ENCODE measurements at places on chromosomes 16 and 17.

DNA sequence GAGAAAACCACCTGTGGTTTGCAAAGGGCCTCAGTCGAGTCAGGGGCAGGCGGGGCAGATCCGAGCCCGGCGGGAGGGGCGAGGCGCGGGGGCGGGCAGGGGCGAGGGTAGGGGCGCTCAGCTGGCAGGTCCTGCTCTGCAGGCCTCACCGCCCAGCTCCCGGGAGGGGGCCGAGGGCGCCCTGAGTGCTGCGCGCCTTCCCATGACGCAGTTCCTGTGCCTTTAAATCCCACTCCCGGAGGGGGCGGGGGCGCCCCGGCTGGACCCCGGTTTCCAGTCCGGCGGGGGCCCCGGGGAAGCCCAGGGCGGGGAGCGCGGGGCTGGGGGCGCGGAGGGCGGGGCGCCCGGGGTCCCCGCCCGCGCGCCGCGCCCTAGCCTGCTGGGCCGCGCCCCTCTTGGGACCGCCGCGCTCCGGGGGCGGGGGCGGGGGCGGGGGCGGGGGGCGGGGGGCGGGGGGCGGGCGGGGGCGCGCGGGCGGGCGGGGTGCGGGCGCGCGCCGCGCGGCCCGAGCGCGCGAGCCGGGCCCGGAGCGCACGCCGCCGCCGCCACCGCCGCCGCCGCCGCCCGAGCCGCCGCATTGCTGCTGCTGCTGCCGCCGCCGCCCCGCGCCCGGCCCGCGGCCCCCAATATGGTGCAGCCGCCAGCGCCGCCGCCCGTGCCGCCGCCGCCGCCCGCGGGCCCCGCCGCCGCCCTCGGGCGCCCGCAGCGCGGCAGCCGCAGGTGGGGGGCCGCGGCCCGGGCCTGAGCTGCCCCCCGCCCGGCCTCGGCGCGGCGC is at the start of gene JPH3:
Gene JPH3 (plus strand): TSS at position 508 of the 775 bp plus-strand sequence. CDS start 639 bp downstream, outside the sequence.
- ATAC-seq, result no peak

DNA sequence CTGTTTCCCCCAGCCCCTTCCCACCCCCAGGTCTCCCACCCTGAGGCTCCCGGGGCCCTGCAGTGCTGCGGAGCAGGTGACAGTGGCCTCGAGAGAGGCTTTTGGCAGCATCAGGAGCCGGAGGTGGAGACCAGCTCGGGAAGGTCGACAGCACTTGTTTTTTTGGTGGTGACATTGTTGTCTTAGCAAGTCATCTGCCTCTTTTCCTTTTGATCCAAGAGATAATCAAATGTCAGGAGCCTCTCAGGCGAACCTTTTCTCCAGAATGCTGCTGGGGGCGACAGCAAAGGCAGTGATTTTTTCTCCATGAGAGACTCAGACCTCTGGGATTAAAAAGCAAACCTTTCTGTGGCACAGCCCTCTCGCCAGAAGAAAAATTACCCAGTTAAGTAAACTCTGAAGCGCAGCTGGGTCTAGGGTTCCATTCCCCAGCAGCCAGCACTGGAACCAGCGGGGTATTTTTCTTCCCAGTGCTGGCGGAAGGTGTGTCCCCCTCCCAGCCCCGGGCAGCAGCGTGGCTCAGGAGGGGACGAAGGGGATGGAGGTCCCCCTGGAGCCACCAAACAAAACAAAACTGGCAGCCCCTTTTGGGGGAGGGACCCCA is 37.2 kb downstream of the GRIN2C start:
- no peak for ATAC-seq

DNA sequence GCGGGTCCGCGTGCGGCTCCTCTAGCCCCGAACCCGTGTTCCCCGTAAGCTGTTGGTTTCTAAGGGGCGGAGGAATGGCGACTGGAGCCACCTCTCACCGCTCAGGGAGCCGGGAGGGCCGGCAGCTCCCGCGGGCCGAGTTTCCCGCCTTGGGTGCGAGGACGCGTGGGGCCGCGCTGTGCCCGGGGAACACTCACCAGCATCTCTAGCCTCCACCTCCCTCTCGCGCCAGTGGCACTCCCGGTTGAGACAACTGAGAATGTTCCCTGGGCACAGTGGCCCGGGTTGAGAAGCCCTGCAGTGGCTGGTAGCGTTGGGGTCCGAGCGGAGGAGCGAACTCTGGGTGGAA is 560 bp downstream of the TELO2 start:
- peak; percentile 9 for ATAC-seq

- no peak for ATAC-seq
Observed at GRCh38 chr16:48542966-48543365, 67.0 kb downstream of the N4BP1 start.

DNA sequence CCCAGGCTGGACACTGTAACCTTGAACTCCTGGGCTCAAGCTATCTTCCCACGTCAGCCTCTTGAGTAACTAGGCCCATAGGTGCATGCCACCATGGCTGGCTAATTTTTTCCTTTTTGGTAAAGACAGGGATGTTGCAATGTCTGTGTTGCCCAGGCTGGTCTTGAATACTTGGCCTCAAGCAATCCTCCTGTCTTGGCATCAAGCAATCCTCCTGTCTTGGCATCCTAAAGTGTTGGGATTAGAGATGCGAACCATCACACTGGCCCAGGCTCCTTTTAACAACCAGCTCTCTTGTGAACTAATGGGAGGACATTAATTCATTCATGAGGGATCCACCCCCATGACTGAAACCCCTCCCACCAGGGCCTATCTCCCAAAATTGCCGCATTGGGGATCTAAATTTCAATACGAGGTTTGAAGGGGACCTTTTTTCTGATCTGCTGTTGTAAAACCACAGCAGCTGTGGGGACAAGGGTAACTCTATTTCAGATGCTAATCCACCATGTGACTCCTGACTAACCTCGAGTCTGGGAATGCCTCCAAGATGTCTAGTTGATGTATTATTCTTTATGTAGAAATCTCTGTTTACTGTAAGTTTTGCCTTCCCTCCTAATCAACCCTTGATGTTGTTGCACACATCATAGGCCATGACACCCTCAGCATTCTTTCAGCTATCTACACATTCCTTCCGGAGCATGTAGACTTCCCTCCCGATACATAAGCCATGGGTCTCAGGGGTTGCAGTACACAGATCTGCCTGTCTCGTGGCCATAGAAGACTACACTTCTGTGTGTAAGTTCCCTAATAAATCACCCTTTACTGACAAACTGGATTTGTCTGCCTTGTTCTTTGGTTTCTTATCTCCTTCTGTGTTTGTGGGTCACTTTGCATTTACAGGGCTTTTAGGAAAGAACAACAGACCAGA is 37.6 kb downstream of the RNF112 start:
- peak; percentile 88 for ATAC-seq

GRCh38 chr17:45277216-45277849 is 15.4 kb upstream of the SPATA32 start:
- peak; percentile 62 for ATAC-seq

DNA sequence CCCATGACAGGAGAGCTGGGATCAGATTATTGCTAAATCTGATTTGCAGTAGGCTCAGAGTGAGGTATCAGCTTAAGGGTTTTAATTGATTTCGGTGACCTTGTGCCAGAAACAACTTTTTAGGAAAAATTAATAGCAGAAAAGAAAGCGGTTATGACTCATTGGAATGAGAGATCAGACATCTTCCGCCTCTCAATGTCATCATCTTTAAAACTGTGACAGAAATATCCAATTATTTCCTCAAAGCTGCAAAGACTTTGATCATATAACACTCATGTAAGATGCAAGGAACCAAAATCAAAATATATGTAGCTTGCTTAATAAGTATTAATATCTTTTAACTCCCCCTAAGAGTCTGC is 190.1 kb upstream of the FOXF1 start:
- ATAC-seq, result no peak

GRCh38 chr17:36849871-36850348 is 87.4 kb upstream of the LHX1 start:
- ATAC-seq, result no peak

GRCh38 chr17:28115046-28115445 is 72.6 kb downstream of the NLK start:
- no peak for ATAC-seq

GRCh38 chr16:4800290-4801041 is 2.0 kb downstream of the ROGDI start:
- no peak for ATAC-seq

GRCh38 chr16:89361751-89362539 is 128.4 kb downstream of the ANKRD11 start:
- ATAC-seq, result no peak

- no peak for ATAC-seq
Observed at GRCh38 chr16:88116121-88116520, 164.9 kb downstream of the BANP start.

DNA sequence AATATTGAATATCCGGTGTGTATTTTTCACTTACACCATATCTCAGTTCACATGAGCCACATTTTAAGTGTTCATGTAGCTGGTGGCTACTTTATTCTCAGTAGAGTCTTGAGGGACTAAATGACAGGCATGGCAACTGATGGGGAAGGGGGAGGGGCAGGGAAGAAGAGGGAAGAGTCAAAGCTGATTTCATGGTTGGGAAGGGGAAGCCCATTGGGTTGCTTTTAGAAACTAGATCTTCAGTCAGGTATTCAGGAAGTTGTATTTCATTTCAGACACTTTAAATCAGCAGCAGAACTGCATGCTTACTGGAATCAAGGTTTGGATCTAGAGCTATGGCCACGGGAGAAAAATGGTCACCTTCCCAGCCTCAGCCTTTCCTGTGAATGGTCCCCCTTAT is 2.9 kb upstream of the WIPI1 start:
- ATAC-seq, result no peak

- no peak for ATAC-seq
Observed at GRCh38 chr17:76017481-76018339, 9.4 kb downstream of the EVPL start.

- ATAC-seq, result peak; percentile 74
Observed at GRCh38 chr16:85234310-85235204, 122.3 kb upstream of the CIBAR2 start.

DNA sequence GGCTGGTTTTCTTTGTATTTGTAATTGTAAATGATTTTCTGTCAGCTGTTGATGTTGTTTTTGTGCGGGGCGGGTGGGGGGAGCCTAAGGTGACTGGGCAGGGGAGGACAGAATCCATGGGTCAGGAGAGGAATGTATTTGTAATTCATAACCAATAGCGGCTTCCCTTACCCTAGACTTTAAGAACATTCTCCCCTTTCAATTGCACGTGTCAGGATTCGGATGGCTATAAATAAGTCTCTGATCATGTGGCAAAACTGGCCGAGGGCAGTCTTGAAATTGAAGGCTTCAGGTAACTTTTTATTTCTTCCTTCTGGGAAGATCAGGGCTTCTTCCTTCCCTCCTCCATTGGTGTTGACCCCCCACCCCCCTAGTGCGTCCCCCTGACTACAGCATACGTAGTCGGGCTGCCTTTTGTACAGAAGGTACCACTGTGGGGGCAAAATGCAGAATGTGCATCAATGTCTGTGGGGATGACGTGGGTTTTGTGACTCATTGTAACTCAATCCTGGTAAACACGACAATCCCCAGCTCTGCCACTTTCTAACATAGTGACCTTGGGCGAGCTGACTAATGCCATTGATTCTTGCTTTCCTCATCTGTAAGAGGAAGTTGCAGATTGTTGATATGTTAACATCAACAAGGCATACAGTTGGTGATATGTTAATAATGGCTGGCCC is 16.2 kb downstream of the MARCHF10 start:
- no peak for ATAC-seq

DNA sequence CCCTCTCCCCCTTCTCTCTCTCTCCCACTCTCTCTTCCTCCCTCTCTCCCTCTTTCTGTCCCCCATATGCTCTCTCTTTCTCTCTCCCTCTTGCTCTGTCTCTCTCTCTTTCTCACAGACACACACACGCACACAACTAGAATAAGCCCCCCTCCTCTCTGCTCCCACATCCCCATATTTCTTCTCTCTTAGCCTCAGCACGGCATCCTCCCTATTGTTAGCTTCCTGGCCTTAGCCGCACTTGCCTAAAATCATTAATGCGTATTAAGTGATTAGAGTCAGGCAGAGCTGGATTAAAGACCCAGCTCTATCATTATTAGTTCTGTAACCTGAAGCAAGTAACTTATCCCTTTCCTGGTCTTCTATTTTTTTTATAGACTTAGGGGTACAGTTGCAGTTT is 319.0 kb upstream of the C16orf82 start:
- no peak for ATAC-seq

- peak; percentile 77 for ATAC-seq
Observed at GRCh38 chr16:53518550-53519416, 15.8 kb upstream of the AKTIP start.

GRCh38 chr16:49414671-49415070 is 41.1 kb downstream of the C16orf78 start:
- ATAC-seq, result no peak

DNA sequence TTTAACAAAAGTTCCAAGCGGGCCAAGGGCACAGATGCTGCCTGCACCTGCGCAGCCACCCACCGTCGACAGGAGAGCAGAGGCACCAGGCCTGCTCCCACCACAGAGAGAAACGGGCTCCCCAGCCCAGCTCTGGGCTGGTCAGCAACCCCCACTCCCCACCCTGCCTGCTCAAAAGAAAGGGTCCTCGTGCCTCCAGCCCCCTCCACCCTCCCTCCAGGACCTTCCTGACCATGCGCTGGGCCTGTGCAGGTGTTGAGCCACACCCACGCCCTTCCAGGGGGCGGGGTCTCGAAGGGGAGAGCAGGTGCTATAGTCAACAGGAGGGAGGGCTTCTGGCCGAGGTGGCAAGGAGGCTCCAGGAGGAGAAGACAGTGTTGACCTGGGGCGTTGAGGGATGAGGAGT is 25.3 kb downstream of the ZNF778 start:
- ATAC-seq, result no peak

DNA sequence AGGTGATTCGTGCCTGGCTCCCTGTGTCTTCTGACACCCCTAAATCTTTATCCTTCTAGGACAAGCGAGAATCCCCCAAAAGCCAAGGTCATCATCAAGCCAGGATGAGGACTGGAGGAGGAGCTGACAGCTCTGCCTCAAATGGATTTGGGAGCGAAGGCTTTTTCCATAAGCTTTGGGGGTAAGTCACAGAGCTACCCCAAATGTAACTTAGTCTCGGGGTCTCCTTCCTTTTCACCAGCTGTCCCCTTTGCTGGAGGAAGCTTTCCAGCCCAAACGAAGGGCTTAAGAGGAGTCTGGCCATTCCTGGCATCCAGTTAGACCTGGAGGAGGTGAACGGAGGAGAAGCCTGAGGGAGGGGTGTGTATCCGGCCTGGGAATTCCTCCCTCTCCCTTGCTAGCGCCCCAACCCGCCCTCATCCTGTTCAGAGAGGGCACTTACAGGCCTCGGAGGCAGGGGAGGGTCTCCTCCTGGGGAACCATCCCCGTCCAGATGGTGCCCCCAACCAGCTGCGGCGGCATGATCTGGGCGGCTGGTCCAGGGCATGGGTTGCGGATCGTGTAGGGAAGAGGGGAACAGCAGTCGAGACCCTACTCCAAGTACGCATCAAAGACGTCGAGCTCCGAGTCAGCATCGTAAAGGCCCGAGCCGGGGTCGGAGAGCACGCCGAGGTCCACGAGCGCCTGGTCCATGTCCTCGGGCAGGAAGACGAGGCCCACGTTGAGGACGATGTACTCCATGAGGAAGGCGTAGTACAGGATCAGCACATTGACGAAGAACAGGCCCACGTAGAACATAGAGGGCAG is 938 bp downstream of the DEXI start:
- ATAC-seq, result no peak

Measured in gastroesophageal sphincter (tissue), 4 donors.